Breast epithelium (tissue), 4 donors: ENCODE measurements at places on chromosomes 11 and 22. TPM values are rescaled to one million over a fixed set of nuclear protein-coding genes. Genes with fewer than 3 reads are reported as not detected.

- no peaks in the 10 kb centered on the region for H3K27me3 ChIP-seq
- no peak overlapping the region for H3K4me3 ChIP-seq
- H3K4me1 ChIP-seq, result no peaks in the 10 kb centered on the region
- no peaks in the 10 kb centered on the region for H3K36me3 ChIP-seq
- no peak for DNase-seq
Observed at GRCh38 chr11:56848141-56848809, 99.8 kb upstream of the OR9G4 start.

Gene HIC2
- 2.9 TPM for total RNA-seq

DNA sequence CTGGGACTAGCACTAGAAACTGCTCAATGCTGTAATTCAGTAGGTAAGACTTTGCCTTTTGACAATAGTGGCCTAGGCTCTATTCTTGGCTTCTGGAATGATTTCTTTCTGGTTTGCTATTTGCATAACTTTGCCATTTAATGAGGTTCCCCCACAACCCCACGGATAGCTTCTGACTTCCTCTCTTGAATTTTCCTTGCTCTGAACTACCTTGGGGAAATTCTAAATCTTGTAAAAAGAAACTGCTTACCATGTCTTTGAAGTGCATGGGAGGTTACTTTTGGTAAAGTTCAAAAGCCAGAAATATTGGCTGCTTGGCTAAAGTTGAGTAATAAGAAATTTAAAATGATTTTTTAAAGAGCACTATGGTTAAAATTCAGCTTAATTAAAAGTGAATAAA, 35.3 kb downstream of the CARD18 start:
- DNase-seq, result no peak
- no peak overlapping the region for H3K4me3 ChIP-seq
- no peaks in the 10 kb centered on the region for H3K27me3 ChIP-seq
- H3K27ac ChIP-seq, result no peak overlapping the region
- no peaks in the 10 kb centered on the region for H3K36me3 ChIP-seq

- H3K4me1 ChIP-seq, result peaks cover 11% of the 10 kb centered on the region
- H3K36me3 ChIP-seq, result no peaks in the 10 kb centered on the region
- no peak overlapping the region for H3K4me3 ChIP-seq
- no peak for DNase-seq
Observed at GRCh38 chr11:61927501-61927900, 10.1 kb upstream of the RAB3IL1 start.

DNA sequence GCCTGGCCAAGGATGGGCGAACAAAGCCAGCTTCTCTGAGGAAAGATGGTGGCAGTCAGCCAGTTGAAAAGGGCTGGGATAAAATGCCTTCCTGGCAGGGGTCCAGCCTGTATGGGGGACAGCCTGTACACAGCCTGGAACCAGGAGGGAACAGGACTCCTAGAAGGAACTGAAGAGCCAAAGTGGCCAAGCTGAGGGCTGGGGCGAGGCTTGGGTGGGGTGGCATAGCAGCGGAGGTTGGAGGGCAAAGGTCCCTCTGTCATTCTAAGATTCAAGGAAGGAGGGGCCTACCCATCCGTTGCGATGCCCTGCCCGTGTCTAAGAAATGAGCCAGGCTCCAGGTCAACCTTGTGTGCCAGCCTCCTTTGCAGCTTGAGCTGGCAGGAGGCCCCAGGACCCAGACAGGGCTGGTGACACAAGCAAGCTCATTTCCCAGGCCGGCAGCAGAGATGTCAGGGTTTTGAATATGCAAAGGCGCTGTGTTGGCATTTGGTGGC, 22.6 kb downstream of the FADD start:
- H3K27ac ChIP-seq, result no peak overlapping the region
- DNase-seq, result no peak
- H3K4me1 ChIP-seq, result no peaks in the 10 kb centered on the region
- H3K36me3 ChIP-seq, result no peaks in the 10 kb centered on the region

GRCh38 chr11:61747192-61747966, 5.1 kb upstream of the MYRF start:
- H3K4me3 ChIP-seq, result no peak overlapping the region
- DNase-seq, result peak; percentile 75
- H3K27me3 ChIP-seq, result no peaks in the 10 kb centered on the region
- H3K27ac ChIP-seq, result no peak overlapping the region
- H3K36me3 ChIP-seq, result no peaks in the 10 kb centered on the region
- H3K4me1 ChIP-seq, result no peaks in the 10 kb centered on the region
